ENCODE measurements at places on chromosomes 13 and 19. TPM values are rescaled to one million over a fixed set of nuclear protein-coding genes. Genes with fewer than 3 reads are reported as not detected.

DNA sequence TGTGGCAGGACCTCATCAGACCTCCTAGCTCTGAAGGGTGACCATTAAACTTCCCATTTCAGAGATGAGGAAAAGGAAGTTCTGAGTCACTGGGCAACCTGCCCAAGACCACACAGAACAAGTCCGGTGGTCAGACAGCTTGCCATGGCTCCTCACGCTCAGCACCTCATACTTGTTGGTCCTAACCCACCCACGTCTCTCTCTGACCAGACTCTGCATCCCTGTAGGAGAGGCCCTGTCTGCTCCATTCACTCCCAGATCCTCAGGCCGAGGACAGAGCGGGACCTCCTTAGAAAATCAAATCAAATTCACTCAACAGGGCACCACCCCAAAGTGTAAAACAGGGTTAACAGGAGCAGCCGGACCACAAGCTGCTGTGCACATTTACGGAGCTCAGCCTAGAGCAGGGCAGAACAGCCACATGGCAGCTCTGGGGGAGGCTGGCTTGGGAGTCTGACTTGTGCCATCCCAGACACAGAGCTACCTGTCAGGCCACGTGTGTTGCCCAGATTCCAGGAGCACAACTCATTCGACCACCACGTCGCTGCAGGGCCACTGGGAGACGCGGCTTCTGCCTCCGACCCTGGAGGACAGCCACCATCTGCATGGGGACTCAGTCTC lies 1.7 kb downstream of the MIER2 start:
- no peak for DNase-seq

- no peak for DNase-seq
Observed at GRCh38 chr13:58979851-58980250, 1183.9 kb downstream of the DIAPH3 start.

DNA sequence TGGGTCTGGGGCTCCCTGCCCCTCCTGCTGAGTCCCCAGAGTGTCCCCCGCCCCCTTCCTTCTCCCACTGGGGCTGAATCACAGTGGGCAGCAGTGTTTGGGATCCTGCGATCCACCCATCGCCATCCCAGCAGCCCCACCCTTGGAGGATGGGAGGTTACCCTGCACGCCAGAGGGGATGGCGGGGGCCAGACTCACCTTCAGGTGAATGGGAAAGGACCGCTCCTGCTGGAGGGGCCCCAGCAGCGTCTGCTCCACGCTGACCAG lies 569 bp downstream of the DLEU7 start:
- DNase-seq, result no peak

- DNase-seq, result no peak
Observed at GRCh38 chr19:29561601-29562000, 35.8 kb downstream of the VSTM2B start.

GRCh38 chr13:31945202-31945961 lies 86.2 kb upstream of the FRY start:
- DNase-seq, result no peak

DNA sequence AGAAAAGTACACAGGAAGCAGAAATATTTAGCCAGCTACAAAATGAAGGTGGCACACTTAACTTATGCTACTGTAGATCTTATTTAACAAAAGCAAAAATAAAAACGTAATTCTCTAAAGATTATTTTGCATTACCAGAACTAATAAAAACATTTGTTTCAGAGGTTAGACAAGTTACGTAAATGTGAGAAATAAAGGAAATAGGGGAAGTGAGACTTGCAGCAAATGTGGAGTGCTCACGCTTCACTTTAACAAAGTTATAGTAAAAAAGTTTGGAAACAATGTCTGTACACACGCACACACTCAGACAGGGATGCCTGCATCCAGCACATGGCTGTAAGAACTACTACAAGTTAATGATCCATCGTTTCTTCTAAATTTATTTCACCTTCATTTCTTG lies 83.7 kb downstream of the NALCN start:
- DNase-seq, result no peak

- no peak for DNase-seq
Observed at GRCh38 chr19:14015524-14016035, 9.5 kb upstream of the RFX1 start.

DNA sequence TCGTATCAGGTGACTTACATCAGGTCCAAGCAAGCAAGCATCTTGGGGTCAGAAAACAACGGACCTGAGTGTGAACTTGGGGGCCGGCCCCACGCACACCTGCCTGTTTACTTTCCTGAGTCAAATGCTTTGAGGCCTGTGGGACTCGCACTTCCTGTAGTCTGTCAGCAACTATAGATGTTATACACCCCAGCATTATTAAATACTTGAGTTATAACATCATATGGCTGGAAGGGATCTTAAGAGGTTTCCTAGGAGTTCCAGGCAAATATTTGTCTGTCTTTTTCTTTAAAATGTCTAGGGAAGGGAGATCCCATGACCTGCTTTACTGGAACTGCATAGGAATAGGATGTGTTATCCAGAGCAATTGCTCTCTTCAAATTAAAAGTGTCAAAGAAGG lies 280.6 kb downstream of the SHISA2 start:
- no peak for DNase-seq

GRCh38 chr13:101555610-101556009 lies 103.1 kb downstream of the ITGBL1 start:
- no peak for DNase-seq

DNA sequence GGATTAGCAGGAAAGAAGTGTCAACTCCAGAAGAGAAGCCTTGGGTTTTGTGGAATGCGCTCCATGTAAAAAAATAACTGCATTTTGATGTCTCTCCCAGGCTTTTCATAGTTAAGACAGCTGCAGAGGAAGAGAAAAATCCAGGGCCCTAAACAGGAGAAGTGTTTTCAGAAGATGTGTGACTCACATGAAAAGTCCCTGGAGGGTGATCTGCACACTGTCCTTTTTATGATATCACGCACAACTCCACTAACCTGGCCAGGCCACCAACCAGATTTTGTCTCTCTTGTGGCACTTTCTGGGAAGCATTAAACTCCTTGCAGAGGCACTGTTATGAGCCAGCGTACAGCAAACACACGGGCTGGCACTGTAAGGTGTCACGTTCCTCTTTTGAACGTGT lies 267.3 kb downstream of the FGF9 start:
- DNase-seq, result no peak

DNA sequence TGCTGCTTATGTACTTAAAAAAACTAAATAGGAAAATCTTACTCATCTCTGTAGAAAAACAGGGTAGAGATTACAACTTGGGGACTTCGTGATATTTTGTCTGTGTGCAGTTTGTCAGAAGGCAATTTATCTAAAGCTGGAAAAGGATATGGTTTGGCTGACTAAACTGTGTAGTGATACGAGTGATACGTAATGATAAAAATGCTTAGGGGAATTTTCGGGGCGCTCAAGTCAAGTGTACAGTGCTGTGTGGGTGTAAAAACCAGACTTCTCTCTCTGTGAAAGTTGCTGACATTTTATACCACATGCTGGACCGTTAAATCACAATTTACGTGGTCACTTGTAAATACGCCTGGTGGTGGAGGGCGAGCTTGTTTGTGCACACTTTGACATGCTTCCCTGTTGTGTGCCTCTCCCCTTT lies 221.7 kb downstream of the KCNRG start:
- no peak for DNase-seq

GRCh38 chr13:76803831-76804230 lies 82.4 kb downstream of the KCTD12 start:
- no peak for DNase-seq

DNA sequence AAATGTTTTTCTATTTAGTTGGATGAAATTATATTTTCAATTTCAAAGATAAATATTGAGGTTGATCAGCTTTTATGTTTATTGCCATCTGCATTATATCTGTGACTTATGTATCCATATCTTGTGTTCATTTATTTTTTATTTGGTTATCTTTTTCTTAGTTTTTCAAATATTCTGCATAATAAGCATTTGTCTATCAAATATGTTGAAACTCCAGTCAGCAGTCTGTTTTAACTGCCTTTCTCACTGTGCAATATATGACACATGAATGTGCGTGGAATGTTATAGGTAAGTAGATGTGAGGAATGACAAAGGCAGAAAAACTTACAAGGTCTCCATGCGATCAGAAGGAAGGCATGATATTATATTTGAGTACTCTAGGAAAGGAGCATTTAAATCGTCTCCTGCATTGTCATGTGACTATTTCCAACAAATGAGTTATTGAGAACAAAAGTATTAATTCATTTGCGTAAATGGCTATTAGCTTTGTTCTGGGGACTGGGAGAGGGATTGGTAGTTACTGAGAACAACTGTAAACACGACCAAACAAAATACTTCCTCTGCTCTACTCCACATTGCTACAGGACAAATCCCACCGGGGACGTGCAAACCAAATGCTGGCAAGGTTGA lies 318.1 kb downstream of the GPC5 start:
- DNase-seq, result no peak

DNA sequence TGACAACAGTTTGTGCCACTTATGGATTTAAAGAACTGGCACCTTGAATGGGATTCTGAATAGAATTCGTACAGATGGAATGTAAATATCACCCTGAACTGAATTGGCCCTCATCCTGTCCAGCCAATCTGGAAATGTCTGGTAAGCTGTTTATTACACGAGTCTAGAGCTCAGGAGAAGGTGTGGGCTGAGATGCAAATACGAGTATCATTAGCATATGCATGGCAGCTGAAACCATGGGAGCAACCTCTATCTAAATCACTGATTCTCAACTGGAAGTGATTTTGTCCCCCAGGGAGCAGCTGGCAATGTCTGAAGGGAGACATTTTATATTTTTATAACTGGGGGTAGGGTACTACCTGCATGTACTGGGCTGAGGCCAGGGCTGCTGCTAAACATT lies 15.6 kb upstream of the VWA8 start:
- DNase-seq, result no peak

DNA sequence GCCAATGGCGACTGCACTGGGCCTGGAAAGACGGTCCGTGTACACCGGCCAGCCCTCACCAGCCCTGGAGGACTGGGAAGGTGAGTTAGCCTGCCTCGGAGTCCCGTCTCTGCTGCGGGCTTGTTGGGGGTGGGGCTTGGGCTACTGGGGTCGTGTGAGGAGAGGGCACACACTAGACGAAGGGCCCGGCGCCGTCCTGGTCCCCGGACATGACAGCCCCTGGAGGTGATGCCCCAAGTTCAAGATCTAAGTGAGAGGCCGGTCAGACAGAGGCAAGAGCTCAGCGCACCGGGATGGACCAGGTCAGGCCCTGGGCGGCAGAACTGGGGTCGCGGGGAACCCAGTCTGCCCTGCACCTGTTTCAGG lies 1.6 kb downstream of the CILP2 start:
- DNase-seq, result no peak

DNA sequence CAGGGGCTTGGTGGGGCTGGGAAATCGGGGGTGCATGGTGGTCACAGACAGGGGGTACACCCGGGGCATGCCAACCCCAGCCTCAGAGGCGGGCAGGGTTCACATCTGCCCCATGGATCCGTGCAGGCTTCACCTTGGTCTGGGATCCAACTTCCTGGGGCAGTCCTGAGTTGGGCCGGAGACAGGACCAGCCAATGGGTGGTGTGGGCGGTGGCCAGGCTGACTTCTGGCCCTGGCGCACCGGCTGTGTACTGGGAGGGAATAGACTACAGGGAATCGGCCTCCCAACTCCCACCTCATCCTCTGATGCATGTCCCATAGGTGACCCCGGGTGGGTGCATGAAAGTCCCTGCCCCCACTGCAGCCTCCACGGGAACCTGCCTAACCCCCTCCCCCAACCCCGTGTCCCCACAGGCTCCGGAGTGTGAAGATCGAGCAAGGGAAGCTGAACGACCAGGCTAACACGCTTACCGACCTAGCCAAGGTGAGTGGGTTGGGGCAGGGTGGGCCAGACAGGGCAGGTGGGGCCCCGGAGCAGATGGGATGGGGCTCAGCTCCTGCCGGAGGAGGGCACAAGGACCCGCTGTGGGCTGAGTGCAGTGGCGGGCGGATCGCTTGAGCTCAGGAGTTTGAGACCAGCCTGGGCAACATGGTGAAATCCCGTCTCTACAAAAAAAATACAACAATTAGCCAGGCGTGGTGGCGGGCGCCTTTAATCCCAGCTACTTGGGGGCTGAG lies 14.7 kb upstream of the ARRDC2 start:
- no peak for DNase-seq

DNA sequence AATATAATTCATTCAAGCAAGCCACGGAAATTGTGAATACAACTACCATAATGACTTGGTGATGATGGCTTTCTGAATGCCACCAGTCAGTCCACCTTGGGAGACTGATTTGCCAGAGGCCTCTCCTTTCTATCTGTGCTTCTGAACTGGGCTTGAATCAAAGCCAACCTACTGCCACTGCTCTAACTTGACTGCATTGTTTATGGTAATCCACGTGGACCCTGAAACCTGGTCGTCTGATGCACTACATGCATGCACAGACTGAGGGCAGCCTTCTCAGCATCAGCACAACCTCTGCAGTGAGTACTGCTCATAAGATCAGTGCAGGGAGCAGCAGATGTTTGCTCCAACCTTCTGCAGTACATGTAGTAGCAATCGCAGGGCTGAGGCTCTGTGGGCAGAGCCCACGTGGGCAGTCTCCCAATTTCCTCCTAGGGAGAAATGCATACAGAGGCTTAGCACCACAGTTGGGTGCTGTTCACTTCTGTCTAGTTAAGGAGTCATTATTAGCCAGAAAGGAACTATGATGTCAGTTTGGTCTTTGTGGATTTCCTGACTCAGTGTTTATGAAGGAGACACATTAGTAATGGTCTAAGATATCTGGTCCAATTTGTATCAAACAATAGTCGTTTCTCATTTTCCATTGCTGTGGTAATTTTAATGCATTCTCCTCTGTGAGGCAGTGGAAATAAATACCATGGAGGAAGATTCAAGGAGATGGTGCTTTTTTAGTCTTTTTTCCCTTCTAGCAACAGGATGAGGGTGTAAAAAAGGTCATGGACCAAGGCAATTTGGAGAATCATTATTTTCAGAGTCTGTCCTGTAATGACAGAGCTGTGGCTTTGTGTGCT lies 82.5 kb downstream of the AKAP11 start:
- DNase-seq, result no peak

GRCh38 chr19:32406161-32407003 lies 812 bp downstream of the DPY19L3 start:
- DNase-seq, result no peak

DNA sequence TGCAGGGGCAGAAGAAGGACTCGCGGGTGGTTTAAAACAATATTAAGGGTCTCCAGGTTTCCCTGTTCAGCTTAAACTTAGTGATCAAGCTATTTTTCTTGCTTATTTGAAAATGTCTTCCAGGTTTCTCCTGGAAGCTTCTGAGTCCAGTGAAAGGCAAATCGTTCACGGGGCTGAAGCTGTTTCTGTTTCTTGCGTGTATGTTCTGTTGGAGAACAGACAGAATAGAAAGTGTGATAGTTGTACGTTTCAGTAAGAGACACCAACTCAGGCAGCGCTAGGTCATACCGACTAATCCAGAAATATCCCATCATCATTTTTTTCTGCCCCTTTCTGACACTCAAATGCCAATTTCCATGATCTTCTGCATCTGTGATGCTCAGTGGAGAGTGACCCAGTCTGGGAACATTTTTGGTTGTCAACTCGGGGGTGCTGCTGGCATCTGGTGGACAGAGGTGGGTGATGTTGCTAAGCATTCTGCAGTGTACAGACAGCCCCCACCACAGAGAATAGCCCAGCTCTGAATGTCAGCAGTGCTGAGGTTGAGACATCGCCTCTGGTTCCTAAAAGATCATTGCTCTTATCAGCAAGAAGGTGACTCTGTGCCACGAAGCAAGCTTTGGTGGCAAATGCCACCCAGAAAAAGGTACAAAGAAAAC lies 4.3 kb downstream of the KLF2 start:
- no peak for DNase-seq

- no peak for DNase-seq
Observed at GRCh38 chr13:74867460-74867859, 614.5 kb downstream of the TBC1D4 start.

The TINCR gene
- total RNA-seq, result 0.60 TPM

The IGFLR1 gene
- total RNA-seq, result 5.1 TPM

The C3 gene
- 1.5 TPM for total RNA-seq

The VSIG10L gene
- total RNA-seq, result 7.0 TPM

The PABPC3 gene
- total RNA-seq, result 0.49 TPM

The KLK1 gene
- not detected for total RNA-seq

The CEACAM5 gene
- not detected for total RNA-seq
